ENCODE measurements at places on chromosomes 11 and 22. TPM values are rescaled to one million over a fixed set of nuclear protein-coding genes. Genes with fewer than 3 reads are reported as not detected.

The KCTD14 gene
- 7.9 TPM for total RNA-seq

The SYT7 gene
- total RNA-seq: 1.9 TPM

The NTM gene
- total RNA-seq: 9.0 TPM

The VSIG2 gene
- total RNA-seq: 8.8 TPM

The CSRP3 gene
- not detected for total RNA-seq

The APOL4 gene
- total RNA-seq: 4.9 TPM

The ARHGAP8 gene
- 32.4 TPM for total RNA-seq

The CRYAB gene
- 132 TPM for total RNA-seq

The TMPRSS5 gene
- total RNA-seq: 4.9 TPM

The NXPE4 gene
- 0.66 TPM for total RNA-seq

The MS4A6A gene
- total RNA-seq: 35.1 TPM

The TRIM6 gene
- total RNA-seq: 6.1 TPM

Data from breast epithelium (tissue), 4 donors.